ENCODE measurements at places on chromosomes 1 and 21. TPM values are rescaled to one million over a fixed set of nuclear protein-coding genes. Genes with fewer than 3 reads are reported as not detected.

GRCh38 chr1:93031711-93032110 lies 47.4 kb upstream of the MTF2 start:
- DNase-seq = no peak

Gene SPATA21
- total RNA-seq = not detected

Gene GPR25
- total RNA-seq = not detected

DNA sequence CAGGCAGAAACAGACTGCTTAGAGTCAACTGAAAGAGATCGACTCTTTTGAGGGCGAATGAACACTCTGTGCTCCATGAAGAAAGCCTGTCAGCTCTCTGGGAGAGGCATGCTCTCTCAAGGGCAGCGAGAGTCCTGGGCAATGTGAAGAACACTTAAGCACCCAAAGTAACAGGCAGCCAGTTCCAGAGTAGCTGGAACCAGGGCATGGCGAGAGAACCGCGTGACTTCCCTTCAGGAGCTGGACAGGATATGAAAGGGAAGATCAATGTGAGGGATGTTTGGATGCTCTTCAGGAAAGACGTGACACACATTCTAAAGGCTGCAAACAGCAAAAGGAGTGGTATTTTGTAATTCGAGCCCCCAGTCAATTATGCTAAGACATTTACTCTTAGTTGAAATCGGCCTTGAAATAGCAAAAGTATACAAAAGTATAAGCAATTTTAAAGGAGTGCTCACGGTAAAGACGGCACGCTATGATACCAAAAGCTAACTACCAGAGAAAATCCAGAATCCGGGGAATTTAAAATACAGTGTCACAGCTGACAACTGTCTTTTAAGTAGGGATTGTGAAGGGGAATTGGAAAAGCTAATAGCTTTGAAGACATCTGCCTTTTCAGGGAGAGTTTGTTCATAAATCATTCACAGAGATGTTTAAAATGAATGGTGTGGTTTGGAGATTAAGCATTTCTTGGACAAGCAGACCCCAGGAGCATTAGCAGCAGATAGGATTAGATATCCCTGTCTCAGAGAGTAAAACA lies 20.8 kb downstream of the ADAMTS5 start:
- no peak for DNase-seq

DNA sequence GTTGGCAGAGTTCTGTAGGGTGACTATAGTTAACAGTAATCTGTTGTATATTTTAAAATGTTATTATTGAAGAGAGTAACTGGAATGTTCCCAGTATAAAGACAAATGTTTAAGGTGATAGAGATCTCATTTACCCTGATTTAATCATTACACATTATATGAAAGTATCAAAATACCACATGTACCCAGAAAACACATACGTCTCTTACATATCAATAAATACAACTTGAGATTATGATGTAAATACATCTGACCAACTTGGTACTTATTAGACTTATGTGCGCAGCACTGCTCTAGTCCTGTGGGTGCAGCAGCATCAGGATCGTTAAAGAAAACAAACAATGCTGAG lies 670 bp upstream of the PARK7 start:
- DNase-seq = no peak

- no peak for DNase-seq
These were observed 73.1 kb downstream of the UBIAD1 start for GRCh38 chr1:11345971-11346715.

GRCh38 chr1:172269644-172270043 lies 150.8 kb upstream of the C1orf105 start:
- DNase-seq = no peak

Gene S100A3
- 0.42 TPM for total RNA-seq

- no peak for DNase-seq
These were observed 51.1 kb downstream of the COL24A1 start for GRCh38 chr1:86105533-86105866.

DNA sequence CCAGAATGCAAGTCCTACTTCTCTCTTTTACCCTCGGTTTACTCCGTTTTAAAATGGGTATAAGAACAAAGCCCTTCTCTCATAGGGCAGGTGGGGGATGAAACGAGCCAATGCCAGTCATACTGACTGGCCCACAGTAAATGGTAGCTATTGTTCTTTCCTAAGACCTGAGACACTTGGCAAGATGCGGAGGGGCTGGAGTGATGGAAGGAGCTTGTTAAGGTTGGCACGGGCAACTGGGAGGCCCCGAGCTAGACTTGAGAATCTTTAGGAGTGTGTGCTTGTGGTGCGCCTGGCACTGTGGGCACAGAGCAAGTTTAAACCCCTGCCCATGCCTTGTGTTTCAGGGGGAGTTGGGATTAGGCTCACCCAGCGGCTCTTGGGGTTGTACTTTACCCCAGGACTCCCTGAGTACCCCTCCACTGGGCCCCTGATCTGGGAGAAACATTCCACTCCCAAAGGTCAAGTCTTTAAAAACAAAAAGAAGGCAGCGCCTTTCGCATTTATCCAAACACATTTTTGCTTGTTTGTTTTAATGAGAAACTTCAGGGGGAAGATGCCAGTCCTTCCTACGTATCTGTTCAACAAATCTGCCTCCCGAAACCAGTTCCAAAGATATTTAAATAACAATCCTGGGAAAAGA lies 240.6 kb upstream of the TMEM51 start:
- no peak for DNase-seq

DNA sequence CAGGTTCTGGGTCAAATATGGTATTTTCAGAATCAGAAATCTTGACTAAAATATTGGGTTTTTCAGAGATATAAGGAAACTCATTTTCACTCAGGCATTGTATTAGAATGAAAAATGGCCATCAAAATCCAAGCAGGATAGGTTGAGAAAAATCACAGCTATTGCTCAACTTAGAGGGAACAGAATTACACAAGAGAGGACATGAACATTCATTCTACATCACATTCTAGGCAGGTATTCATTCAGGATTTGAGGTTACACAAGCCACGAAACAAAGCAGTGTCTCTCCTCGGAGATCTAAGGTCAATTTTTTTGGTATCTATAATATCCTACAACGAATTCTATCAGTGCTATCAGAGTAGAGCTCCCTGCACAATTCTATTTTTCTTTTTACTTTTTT lies 163.6 kb upstream of the HP1BP3 start:
- no peak for DNase-seq
